SK-MEL-5 (cell line): ENCODE measurements at places on chromosomes 16 and 17. TPM values are rescaled to one million over a fixed set of nuclear protein-coding genes. Genes with fewer than 3 reads are reported as not detected.

GRCh38 chr16:57315416-57315815 is 30.9 kb upstream of the PLLP start:
- no peak for DNase-seq

Gene EVPLL
- total RNA-seq: not detected in 2 replicates

DNA sequence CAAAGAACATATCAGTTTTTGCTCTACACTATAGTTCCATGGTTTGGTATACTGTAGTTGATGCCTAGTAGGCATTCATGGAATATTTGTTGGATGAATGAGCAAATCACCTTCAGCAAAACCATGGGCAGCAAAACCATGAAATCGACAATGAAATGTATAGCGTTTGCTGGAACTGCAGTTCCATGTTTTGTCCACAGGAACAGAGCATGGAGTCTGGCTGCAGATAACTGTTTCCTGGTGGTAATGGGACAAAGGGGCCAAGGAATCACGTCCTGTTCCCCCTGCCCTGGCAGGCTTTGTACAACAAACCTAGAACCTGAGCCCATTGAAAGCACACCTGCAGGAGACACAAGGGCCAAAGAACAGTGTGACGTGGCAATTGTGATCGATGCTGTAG is 101.1 kb downstream of the USP31 start:
- DNase-seq: peak; percentile 26

- no peak for DNase-seq
Measured at GRCh38 chr16:82699711-82700495, 73.1 kb downstream of the CDH13 start.

GRCh38 chr17:2814481-2815341 is 18.5 kb downstream of the RAP1GAP2 start:
- no peak for DNase-seq

Gene SEZ6L2
- total RNA-seq: 8.7 and 10.3 TPM in 2 replicates

DNA sequence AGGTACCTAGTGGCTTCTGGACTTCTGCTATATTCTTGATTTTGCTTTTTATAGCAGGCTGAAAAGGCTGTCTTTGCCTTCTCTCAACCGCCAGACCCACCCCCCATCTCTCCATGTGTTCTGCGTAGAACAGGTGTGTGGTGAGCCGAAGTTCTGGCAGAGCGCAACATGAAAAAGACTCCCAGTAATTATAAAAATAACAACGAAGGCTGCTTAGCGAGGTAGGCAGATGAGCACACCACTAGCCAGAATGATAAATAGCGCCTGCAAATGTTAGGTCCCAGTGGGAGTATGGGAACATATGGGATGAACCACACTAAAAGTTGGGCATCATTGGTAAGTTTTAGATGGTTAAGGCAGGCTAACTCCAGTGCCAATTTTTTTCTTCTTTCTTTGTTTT is 14.0 kb upstream of the RBFOX1 start:
- DNase-seq: no peak

DNA sequence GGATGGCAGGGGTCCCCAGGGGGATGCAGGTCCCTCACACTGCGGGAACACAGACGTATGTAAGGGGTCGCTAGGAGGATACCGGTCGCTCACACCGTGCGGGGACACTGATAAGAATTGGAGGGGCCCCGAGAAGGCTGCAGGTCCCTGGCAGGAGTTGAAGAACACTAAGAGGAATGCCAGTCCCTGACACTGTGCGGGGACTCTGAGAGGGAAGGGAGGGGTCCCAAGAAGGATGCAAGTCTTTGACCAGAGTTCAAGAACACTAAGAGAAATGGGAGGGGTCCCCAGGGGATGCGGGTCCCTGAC is 510 bp downstream of the ERCC4 start:
- no peak for DNase-seq

GRCh38 chr17:82204831-82205719 is 7.6 kb downstream of the CCDC57 start:
- no peak for DNase-seq

DNA sequence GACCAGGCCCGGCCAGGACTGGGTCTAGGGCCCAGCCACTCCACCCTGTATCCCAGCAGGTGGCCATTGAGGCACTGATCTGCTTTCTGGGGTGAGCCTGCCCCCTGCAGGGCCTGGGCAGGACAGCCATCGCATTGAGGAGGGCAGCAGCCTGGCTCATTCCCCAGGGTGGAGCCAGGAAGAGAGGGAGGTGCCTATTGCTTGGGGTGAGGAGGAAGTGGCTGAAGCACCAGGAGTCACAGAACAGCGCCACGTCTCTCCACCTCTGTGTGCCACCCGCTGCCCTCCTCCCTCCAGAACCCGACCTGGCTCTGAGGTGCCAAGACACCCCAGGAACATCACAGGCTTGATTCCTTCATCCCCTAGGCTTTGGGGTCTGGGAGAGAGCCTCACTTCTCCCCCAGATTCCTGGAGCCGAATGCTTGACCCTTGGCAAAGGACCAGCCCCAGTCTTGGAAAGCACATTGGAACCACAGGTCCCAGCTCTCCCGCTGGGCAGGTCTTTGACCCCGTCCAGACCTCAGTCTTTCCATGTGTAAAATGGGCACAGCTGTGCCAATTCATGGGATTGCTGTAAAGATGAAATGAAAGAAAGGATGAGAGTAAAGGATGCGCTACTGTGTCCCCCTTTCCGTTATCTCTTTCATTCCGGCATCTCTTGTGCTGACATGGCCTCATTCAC is 7.2 kb upstream of the KRT36 start:
- DNase-seq: peak; percentile 91

GRCh38 chr17:20920815-20921199 is 122.0 kb downstream of the USP22 start:
- peak; percentile 43 for DNase-seq

DNA sequence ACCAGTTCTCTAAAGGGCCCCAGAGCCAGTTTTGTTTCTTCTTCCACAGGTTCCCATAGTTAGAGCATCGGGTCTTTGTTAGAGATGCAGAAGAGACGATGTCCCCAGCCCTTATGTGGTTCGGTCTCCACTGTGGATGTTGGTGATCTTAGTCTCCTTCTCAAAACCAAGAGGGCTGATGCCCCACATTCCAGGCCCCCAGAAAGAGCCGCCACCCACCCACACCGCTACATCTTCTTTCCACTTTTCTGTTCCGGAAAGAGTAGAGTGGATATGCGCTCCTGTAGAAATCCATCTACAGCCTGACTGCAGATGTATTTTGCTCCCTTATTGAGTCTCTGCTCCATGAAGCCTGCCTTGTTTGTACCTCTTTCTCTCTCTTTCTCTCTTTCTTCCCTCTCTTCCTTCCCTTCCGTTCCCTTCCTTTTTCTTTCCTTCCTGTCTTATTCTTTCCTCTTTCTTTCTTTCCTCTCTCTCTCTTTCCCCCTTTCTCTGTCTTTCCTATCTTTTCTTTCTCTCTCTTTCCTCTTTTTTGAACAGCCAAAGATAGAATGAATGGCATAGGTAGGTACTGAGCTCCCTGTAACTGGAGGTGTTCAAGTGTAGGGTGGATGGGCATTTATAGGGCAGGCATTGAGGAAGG is 224.3 kb downstream of the SEC14L1 start:
- DNase-seq: no peak

- DNase-seq: no peak
Measured at GRCh38 chr17:51354936-51355335, 94.6 kb downstream of the UTP18 start.

- no peak for DNase-seq
Measured at GRCh38 chr16:86134802-86135461, 236.0 kb downstream of the IRF8 start.

Gene MT1G
- total RNA-seq: not detected in 2 replicates

- no peak for DNase-seq
Measured at GRCh38 chr16:47567321-47567720, 106.2 kb downstream of the PHKB start.

Gene SLC35G6
- total RNA-seq: not detected in 2 replicates

GRCh38 chr17:7552621-7553051 is 3.8 kb downstream of the TNFSF12 start:
- peak; percentile 71 for DNase-seq

Gene AXIN1
- 20.6 and 22.6 TPM in 2 replicates for total RNA-seq

Gene PABPN1L
- not detected in 2 replicates for total RNA-seq

- DNase-seq: no peak
Measured at GRCh38 chr16:1325673-1326371, 7.6 kb upstream of the BAIAP3 start.

DNA sequence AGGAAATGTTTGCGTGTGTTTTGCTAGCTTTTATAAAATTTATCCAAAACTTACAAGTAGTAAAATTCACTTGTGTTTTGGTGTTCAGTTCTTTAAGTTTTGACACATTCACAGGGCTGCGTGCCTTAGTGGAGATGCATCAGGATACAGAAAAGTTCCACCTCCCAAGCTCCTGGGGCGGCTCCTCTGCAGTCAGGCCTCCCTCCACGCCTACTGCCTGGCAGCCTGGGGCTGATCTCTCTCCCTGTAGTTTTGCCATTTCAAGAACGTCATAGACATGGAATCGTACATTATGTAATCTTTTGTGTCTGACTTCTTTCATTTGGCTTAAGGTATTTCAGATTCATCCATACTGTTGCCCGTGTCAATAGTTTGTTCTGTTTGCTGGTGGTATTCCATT is 27.2 kb upstream of the IRF8 start:
- no peak for DNase-seq

GRCh38 chr17:41939693-41940090 is 9.3 kb downstream of the ODAD4 start:
- no peak for DNase-seq

Gene ABCA3
- total RNA-seq: 0.24 and 0.40 TPM in 2 replicates

DNA sequence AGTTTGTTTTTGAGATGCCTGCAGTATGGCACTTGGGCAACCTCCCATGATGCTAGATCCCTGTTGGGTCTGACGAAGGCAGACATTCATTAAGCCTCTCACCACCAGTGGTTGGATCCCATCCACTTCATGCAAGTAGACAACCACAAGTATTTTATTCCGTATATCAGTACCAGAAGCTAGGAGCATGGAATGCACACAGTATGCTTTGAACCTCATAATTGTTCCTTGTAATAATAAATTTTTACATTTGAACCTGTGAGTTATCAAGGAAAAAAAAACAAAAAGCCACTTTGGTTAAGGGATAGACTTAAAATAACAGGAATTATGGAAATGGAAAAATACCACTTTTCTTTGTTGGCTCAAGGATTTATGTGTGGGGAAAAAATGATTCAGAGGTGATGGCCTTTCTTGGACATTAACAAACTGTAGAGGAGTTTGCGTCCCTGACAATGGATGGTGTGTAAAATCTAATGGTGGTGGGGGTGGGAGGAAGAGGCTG is 107.1 kb upstream of the KCNJ16 start:
- no peak for DNase-seq

Gene GP1BA
- total RNA-seq: not detected in 2 replicates

DNA sequence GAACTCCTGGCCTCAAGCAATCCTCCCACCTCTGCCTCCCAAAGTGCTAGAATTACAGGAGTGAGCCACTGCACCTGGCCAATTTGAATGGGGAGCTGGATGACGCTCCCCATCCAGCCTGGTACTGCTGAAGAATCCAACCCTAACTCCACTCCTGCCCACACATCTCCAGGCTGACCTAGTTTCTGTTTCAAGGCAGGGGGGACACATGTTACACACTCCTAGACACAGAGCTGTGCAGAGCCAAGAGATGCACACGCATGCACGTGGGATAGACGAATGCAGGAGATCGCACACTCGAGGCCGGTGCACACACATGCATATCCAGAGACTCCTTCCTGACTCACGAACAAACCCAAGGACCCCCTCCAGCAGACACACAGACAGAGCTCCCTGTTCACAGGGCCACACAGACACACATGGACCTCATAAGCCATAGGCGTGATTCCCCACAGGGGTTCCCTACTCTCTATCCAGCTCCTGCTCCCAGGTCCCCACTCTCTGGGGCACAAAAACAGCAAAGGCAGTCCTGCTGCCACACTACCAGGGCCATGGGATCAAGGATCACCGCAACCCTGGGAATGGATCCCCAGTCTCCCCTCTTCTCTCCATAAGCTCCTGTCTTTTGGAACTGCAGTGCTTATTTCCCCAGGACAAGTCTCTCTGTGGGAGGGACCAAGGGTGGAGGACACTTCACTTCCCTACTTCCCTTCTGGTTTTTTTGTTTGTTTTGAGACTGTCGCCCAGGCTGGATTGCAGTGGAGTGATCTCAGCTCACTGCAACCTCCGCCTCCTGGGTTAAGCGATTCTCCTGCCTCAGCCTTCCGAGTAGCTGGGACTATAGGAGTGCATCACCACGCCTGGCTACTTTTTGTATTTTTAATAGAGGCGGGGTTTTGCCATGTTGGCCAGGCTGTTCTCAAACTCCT is 14.4 kb downstream of the EPOP start:
- DNase-seq: no peak

DNA sequence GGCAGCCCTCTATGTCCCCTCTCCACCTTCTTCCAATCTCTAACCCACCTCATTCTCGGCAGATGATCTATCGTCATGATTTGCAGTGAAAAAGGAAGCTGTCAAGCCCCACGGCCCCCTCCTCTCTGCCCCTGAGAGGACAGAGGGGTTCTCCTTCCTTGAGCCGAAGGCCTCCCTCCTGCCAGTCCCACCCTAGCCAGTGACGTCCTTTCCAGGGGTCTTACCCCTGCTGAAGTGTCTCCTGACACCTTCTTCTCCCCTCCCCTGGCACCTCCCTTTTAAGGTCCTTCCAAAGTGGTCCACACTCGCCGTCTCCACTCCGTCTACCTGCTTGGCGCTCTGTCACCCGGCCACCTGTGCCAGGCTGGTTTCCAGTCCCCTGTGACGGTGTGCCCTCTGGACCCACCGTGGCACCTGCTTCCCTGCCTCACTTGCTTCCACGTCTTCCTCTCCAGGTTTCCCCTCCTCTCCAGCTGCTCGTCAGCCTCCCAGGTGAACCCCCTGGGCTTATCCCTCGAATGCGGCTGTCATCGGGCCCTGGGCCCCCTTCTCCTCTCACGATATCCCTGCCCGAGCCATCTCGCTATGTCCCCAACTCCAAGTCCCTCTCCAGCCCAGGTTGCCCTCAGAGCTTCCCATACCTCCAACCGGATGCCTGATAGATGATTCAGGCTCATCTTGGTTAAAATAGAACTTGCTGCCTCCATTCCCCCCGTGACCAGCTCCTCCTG is 5.7 kb downstream of the CCDC102A start:
- DNase-seq: no peak

DNA sequence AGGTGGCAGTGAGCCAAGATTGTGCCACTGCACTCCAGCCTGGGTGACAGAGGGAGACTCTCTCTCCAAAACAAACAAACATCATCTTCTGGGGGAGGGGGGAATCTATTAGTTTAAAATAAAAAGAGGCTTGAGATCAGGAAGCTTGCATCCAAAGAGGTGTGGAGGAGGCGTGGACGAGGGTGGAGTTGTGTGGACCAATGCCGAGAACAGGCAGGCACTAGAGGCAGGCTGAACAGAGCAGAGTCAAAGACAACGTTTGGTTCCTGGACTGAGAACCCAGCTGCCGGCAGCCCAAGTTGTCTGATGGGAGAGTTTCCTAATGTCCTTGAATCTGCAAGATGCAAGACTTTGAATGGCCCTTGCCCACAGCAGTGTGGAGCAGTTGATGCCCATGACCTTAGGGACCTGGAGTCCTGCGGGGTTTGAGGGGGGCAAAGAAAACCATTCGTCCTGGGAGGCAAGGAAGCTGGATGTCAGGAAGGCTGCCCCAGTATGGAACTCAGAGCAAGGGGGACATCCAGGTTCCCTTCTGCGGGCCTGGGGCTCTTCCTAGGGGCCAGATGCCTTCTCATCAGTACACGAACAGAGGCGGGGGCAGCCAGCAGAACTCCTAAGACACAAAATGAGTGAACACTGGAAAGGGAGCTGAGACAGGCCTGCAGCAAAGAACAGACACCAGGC is 9.2 kb downstream of the TBC1D16 start:
- no peak for DNase-seq
